ENCODE measurements at places on chromosomes 5 and 9. TPM values are rescaled to one million over a fixed set of nuclear protein-coding genes. Genes with fewer than 3 reads are reported as not detected.

GRCh38 chr5:14034963-14035362, 90.5 kb upstream of the DNAH5 start:
- no peak for DNase-seq

GRCh38 chr5:144427866-144428265, 257.2 kb downstream of the KCTD16 start:
- DNase-seq: no peak

- no peak for DNase-seq
Observed at GRCh38 chr9:76901801-76902200, 4.1 kb downstream of the PRUNE2 start.

- DNase-seq: no peak
Observed at GRCh38 chr9:114529285-114529684, 24.0 kb upstream of the WHRN start.

DNA sequence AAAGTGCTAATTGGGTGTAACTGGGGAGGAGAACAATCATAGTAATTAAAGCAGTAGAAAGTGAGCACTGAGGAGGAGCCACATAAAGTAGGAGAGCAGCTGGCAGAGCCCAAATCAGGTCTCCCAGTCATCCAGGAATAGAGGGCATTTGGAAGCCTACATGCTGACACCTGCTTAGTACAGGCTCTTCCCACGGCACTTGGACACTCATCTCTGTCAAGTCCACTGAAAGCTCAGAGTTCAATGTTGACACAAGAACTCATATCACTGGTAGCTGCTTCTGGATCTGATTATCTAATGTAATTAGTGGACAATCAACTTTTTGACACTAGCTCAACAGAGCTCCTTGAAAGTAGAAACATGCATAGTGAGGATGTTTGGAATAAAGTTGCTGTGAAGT, 45.9 kb upstream of the PCSK1 start:
- no peak for DNase-seq

DNA sequence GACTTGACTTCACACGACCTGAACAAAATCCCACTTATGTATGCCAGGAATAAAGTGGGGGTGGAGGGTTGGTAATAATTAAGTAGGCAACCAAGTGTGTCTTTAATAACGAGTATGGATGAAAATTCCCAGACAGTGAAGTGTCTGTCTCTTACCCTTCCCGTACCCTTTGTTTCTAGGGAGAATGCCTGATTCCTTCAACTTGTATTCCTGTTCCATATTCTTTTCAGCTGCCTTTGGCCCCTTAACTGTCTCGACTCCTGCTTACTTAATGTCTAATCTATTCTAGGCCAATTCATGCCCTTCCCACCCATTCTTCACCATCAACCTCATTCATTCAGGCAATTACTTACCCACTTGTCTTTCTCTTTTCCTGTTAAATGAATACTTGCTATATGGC, 380.5 kb downstream of the RAB3C start:
- DNase-seq: peak; percentile 94

GRCh38 chr5:37477426-37477825, 98.3 kb downstream of the WDR70 start:
- no peak for DNase-seq

- no peak for DNase-seq
Observed at GRCh38 chr5:9165546-9165945, 380.3 kb downstream of the SEMA5A start.

- no peak for DNase-seq
Observed at GRCh38 chr9:138075961-138076649, 198.5 kb downstream of the CACNA1B start.

- DNase-seq: no peak
Observed at GRCh38 chr5:81817086-81817485, 66.2 kb upstream of the SSBP2 start.

- no peak for DNase-seq
Observed at GRCh38 chr9:87816036-87816435, 66.6 kb upstream of the SPATA31E1 start.

- no peak for DNase-seq
Observed at GRCh38 chr9:113464286-113464660, 746 bp downstream of the RGS3 start.

GRCh38 chr5:159961176-159962160, 45.2 kb downstream of the ADRA1B start:
- DNase-seq: no peak

GRCh38 chr9:114504341-114505186, 709 bp downstream of the WHRN start:
- DNase-seq: no peak

- no peak for DNase-seq
Observed at GRCh38 chr9:70588999-70589398, 174.5 kb upstream of the KLF9 start.

- no peak for DNase-seq
Observed at GRCh38 chr9:131406563-131407436, 12.9 kb downstream of the PRRC2B start.

DNA sequence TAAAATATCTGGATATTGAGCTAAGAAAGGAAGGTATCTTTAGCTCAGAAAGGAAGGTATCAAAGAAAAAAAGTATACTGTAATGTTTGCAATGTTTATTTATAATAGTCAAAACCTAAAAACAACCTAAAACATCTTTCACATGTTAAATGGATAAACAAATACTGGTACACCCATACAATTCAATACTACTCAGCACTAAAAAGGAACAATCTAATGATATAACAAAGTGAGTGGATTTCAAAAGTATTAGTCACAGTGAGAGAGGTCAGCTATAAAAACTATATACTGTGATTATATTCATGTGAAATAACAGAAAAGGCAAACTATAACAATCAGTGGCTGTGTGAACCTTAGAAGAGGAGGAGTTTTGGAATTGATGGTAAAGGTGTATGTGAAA, 455.0 kb upstream of the FTMT start:
- no peak for DNase-seq

DNA sequence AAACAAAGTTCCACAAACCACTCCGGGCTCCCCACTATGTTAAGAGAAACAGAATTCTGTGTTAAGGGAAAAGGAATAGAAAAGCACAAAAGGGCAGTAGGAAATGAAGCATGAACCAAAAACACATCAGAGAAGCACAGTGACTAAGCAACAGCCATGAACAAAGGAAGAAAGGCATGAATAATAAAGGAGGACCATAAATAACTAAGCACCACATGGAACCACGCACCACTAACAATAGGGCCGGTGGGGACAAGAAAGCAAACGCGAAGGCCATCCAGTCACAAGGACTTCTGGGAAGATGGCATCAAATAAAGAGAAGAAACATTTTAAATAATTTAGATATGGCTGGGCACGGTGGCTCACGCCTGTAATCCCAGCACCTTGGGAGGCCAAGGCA, 18.0 kb downstream of the PRUNE2 start:
- no peak for DNase-seq

DNA sequence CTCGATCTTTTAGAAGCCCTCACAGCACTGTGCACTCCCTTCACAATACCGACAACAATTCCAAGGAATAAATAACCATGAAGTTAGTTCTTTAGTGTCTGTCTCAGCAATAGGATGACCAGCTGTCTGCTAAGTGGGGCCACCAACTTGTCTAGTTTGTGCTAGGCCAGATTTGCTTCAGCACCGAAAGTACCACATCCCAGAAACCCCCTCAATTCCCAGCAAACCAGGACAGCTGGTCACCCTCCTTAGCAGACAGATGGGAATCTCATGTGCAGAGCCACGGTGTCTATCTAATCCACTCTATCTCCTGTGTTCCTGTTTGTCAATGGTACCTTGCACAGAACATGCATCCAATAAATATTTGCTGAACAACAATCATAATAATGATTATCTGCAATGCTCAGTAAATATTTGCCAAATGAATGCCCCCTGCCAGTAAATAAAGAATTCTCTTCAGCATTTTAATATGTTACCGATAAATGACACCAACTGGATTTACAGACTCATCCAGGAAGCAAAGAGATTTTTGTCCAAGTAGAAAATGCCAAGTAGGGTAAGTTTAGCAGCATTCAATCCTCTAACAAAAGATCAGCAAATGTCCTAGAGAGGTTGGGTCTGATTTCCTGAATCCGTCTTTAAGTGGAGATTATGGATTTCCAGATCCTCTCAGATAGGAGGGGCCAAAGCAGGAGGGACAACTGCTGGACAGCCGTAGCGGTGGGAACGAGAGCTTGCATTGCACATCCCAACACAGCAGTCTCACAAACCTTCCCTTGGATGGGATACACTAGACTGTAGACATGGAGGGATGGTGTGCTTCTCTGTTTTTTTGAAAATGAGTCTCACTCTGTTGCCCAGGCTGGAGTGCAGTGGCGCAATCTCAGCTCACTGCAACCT, 51.9 kb upstream of the ANKRD33B start:
- DNase-seq: no peak

DNA sequence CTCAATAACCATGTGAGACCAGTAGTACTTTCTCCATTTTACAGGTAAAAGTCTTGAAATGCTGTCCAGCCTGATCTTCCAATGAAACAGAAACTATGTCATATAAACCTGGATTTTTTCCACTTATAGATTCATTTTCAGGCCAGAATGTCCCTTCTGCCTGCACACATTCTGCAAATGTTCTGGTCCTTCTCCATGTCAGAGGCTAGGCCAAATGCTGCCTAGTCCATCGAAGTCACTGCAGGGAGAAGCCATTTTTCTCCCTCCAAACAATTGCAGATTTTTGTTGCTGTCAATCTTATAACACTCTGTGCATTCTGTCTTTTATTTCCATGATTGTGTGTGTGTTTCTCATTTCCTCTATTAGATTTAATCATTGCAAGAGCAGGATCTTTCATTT, 59.4 kb downstream of the ALDH1A1 start:
- DNase-seq: no peak

DNA sequence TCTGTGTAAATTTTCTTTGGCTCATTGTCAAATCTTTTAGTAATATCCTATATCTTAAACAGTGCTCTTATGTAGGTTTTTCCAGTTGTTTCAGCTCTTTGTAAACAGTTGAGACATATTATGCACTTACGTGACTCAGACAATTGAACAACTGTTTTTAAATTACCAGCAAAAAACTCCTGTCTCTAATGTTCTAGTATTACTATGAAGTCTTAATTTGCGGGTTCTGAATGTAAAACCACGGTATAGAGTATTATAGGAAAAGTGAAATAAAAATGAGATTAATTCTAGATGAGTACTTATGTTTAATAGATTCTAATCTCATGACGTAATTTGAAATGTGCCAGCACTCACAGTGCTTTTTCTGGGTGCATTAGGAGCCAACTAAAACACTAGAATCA, 136.0 kb downstream of the GDNF start:
- no peak for DNase-seq

DNA sequence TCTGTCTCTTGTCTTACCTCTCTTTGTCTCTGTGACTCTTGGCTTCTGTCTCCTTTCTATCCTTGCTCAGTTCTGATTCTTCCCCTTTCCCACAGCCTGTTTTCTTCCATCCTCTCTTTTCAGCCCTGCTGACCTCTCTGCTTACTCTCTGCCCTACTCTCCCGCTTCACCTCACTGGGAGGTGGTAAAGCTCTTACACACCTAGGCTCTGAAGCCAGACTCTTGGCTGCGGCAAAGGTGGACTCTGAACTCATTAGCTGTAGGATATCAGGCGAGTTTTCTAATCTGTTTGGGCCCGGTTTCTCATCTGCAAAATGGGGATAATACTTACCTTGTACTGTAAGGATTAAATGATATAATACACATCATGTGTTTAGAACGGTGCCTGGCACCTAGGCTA, 11.1 kb downstream of the PCDH1 start:
- DNase-seq: no peak

DNA sequence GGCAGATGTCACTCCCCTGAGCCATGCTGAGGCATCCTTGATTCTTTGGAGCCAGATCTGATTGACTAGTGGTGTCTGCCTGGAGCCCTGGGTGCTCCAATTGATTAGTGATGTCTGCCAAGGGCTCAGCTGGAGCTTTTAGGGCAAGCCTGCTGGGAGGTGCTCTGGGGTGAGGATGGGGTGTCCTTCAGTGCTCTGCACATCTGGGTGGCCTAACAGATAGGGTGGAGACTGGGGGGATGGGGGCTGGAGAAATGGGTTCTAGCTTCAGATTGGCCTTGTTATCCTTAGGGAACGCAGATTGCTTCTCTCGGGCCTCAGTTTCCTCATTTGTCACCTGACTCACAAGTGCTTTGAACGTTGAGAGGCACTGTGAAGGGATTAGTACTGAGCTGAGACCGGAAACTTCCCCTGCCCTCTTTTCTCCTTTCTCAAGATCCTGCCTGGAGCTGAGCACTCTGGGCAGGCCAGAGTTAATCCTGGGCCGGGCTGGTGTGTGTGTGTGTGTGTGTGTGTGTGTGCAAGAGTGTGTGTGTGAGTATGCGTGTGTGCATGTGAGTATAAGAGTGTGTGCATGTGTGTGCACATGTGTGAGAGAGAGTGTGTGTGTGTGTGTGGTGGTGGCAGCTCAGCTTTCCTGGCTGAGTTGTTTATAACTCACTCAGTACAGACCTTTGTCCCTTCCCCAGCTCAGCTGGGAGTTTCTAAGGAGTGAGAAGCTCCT, 5.6 kb upstream of the IER5L start:
- no peak for DNase-seq

DNA sequence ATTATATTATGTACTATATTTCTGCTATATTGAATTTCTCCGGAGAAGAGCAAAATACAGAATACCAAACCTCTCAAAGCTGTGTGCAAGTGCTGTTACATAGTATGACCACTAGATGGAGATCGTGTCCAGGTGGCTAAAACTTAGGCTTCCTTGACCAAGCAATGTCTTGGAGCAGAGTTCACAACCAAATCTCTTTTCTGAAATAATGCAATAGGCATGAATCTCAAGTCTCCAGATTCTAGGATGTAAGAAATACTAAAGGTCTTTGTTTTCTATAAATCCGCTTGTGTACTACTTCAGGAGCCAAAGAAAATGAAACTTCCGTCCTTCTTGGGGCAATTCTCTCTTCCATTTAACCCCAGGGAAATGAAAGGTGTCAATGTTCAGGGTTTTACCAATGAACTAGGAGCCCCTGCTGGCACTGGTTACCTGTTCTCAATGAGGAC, 181.5 kb upstream of the RAI14 start:
- DNase-seq: no peak

- no peak for DNase-seq
Observed at GRCh38 chr5:145987856-145988255, 51.5 kb downstream of the SH3RF2 start.

DNA sequence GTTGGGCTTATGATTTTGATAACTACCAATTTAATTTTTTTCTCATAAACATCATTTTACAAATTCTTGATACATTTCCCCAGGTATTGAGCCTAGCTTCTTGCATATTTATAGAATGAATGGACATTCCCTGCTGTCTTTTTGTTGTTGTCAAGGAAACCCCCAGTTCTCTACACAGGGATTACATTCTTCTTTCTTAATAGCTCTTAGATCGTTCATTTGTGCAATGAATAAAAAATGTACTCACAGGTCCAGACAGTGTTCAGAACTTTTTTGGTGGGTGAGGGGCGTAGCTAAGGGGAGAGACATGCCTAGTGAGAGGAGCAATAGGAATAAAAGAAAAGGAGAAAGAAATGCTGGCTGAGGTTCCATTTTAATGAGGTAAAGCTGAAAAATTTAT, 58.6 kb downstream of the VCAN start:
- DNase-seq: no peak

The CBY3 gene
- total RNA-seq: not detected

The PCDHA4 gene
- 1.2 TPM for total RNA-seq

The SOX30 gene
- total RNA-seq: not detected

The FBXL7 gene
- total RNA-seq: 4.4 TPM

The ANKRD33B gene
- total RNA-seq: 5.0 TPM

The PJA2 gene
- total RNA-seq: 69.9 TPM

The ZNF300 gene
- total RNA-seq: 8.5 TPM

Data from kidney epithelial cell (primary cell).